ENCODE measurements at places on chromosomes 4 and X.

GRCh38 chr4:8297141-8297601 lies 27.6 kb downstream of the HTRA3 start:
- DNase-seq: no peak

- no peak for DNase-seq
These were observed 42.5 kb downstream of the LANCL3 start for GRCh38 chrX:37613933-37614332.

GRCh38 chr4:162839814-162840213 lies 326.9 kb downstream of the NAF1 start:
- no peak for DNase-seq

GRCh38 chr4:135732448-135732847 lies 1530.9 kb upstream of the PABPC4L start:
- DNase-seq: no peak
